ENCODE measurements at places on chromosomes 6 and 20. TPM values are rescaled to one million over a fixed set of nuclear protein-coding genes. Genes with fewer than 3 reads are reported as not detected.

GRCh38 chr6:37253486-37254007 lies 4.0 kb upstream of the TBC1D22B start:
- no peak overlapping the region for H3K4me3 ChIP-seq
- peaks cover 19% of the 10 kb centered on the region for H3K4me1 ChIP-seq
- H3K27me3 ChIP-seq = peaks cover 2% of the 10 kb centered on the region
- H3K27ac ChIP-seq = no peak overlapping the region
- no peaks in the 10 kb centered on the region for H3K36me3 ChIP-seq
- DNase-seq = no peak

GRCh38 chr6:10564975-10565673 lies 44.0 kb downstream of the GCNT2 start:
- H3K27me3 ChIP-seq = no peaks in the 10 kb centered on the region
- H3K4me1 ChIP-seq = peaks cover 3% of the 10 kb centered on the region
- no peak for DNase-seq
- no peak overlapping the region for H3K27ac ChIP-seq
- H3K36me3 ChIP-seq = no peaks in the 10 kb centered on the region

DNA sequence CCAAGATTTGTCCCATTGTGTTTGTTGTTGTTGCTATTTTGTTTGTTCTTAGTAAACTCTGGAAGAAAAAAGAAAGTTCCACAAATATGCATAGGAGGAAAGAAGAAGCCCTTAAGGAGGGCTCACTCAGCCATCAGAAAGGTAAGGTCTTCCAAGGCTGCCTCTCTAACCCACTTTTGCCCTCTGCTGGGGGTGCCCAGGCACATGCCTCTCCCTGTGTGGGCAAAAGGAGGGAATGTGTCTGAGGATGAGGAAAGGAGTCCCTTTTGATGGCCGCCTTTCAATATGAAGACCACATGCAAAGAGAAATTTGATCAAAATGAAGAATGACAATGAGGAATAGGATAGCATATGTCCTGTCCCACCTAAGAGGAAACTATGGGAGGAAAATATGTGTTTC lies 248.2 kb upstream of the POU3F2 start:
- no peaks in the 10 kb centered on the region for H3K27me3 ChIP-seq
- H3K4me3 ChIP-seq = no peak overlapping the region
- no peaks in the 10 kb centered on the region for H3K36me3 ChIP-seq
- DNase-seq = no peak

DNA sequence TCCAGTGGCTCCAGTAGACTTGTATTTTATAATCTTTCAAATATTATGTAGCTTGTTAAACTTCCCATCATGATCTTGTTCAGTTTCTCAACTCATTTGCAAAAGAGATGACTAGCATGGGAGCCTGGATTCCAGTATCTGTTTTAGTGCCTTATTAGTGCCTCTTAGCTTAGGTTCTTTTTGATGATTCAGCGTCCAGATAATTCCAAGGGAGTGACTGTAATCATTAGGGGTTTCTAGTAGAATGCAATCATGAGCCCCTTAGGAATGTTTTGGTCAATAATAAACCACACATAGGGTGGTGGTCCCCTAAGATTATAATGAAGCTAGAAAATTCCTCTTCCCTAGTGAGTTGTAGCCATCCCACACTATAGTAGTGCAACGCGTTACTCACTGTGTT lies 7.0 kb downstream of the CD2AP start:
- H3K27me3 ChIP-seq = no peaks in the 10 kb centered on the region
- H3K4me3 ChIP-seq = no peak overlapping the region
- no peak overlapping the region for H3K27ac ChIP-seq
- H3K36me3 ChIP-seq = peaks cover 10% of the 10 kb centered on the region

DNA sequence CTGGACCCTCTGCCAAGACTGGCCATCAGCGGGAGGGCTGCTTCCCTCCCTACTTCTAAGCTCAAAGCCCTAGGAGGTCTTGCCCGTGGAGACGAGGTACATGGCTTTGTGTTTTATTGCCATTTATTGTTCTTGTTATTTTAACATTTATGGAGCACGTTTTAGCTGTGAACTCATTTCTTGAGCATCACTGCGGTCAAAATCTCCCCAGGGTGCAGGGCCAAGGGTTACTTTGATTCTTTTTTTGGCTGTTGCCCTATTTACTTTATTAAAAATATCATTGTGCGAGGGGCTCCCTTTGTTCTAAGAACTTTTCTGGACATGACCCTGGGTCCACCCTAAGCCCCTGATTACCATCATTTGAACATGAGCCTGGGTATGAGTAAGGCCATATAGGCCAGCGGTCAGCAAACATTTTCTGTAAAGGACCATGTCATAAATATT lies 51.6 kb downstream of the EYA2 start:
- no peak overlapping the region for H3K4me3 ChIP-seq
- no peak overlapping the region for H3K27ac ChIP-seq
- H3K4me1 ChIP-seq = no peaks in the 10 kb centered on the region
- H3K27me3 ChIP-seq = peaks cover 10% of the 10 kb centered on the region

KCNQ5 gene
- total RNA-seq = 10.0 TPM

HEY2 gene
- not detected for total RNA-seq

ARMC2 gene
- 10.9 TPM for total RNA-seq

Measured in activated CD8-positive, alpha-beta T cell treated with anti-CD3 and anti-CD28 coated beads, Interleukin-2, amount 10 ng/mL, durations not matched to agents 7 days and 5 days (primary cell).